LHCN-M2 (cell line): ENCODE measurements at places on chromosomes 11 and 22.

DNA sequence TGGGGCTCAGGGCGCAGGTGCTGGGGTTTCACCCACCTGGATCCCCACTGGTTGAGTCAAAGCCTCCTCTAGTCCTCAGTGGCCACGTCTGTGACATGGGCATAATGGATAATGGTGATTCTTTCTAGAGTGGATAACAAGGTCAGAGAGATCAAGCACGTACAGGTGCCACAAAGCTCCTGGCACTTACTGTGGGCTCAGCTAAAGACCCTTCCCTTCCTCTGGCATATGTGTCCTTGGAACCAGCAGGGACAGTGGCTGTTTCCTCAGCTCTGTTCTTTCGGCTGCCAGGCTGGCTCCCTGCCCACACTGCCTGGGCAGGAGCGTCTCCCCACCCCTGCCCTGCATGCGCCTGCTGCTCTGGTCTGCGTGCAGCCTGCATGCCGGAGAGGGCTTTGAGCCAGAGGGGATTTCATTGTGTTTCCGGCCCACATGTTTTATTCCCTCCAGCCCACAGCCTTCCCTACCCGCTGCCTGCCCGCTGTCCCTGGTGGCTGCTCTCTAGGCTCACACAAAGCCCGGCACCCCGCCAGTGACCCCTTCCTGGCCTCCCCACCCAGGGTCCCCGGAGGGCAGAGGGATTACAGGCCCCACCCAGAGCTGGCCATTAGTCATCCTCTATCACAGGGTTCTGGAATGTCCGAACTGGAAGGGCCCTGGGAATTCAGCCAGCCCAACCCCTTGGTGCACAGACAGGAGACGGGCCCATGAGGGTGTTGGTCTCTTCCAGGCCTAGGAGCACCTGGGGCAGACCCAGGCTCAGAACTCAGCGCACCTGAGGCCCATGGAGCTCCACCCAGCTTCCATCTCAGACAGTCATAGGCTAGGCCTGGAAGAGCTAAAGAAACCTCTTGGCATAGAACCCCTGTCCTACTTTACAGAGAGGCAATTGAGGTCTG is 55.3 kb upstream of the GCAT start:
- DNase-seq: peak; percentile 99

- DNase-seq: no peak
Measured at GRCh38 chr22:38189104-38189503, 7.5 kb upstream of the PLA2G6 start.

GRCh38 chr11:64489831-64490441 is 101.1 kb upstream of the SLC22A12 start:
- DNase-seq: peak; percentile 25

DNA sequence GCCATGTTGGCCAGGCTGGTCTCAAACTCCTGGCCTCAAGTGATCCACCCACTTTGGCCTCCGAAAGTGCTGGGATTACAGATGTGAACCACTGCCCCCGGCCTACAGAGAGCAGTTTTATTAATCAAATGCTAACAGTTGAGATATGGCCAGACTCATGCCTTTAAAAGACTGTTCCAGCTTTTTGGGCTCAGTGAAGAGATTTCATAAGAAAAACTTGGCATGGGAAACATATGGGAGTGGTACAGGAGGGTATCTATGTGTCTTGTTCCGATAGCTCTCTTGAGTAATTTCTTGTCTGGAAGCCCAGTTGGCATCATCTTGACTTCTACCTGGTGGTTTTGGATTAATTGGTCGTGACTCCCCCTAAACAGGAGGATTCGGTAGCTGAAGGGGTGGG is 8.2 kb upstream of the SLC37A4 start:
- DNase-seq: no peak

GRCh38 chr11:99246199-99246598 is 225.4 kb downstream of the CNTN5 start:
- no peak for DNase-seq

- DNase-seq: peak; percentile 90
Measured at GRCh38 chr22:35380537-35381423, at the start of gene HMOX1. HMOX1 (plus strand) TSS chr22:35381096; CDS start chr22:35381174, 78 bp downstream.

GRCh38 chr11:45369313-45369712 is 83.2 kb upstream of the SYT13 start:
- no peak for DNase-seq

DNA sequence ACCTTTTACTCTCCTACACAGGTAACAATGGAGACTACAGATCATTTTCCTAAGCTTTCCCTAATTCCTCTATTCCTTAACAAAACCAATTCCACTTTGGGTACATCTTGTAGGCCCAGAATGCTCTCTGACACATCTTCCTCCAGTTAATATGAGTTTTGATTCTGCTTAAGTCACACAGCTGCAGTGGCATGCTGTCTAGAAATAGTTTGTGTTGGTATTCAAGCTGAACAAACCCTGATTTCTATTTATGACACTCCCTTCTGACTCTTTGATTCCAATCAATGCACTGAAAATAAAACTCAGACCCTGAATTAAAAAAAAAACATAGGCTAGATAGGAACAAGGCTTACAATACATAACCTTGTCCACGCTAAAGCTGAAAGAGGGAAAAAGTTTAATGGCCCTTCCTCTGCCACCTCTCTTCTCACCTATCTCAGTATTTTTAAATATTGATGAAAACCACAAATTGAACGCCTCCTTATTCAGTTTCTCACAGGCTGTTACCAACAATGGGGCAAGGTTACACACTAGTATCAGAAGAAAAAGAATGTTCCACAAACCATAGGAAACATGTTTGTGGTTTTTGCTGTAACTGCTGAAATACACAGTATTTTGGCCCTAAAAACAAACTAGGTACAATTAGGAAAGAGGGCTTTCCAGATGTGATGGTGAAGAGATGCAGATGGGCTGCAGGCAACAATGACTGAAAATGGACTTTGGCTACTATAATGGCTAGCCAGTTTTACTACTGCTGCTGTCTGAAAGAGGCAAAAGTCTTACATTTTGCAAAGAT is 35.7 kb upstream of the GAB2 start:
- DNase-seq: no peak

- no peak for DNase-seq
Measured at GRCh38 chr22:30556388-30556787, 9.8 kb upstream of the SEC14L6 start.

GRCh38 chr22:42561856-42562255 is 8.1 kb downstream of the SERHL2 start:
- DNase-seq: no peak

DNA sequence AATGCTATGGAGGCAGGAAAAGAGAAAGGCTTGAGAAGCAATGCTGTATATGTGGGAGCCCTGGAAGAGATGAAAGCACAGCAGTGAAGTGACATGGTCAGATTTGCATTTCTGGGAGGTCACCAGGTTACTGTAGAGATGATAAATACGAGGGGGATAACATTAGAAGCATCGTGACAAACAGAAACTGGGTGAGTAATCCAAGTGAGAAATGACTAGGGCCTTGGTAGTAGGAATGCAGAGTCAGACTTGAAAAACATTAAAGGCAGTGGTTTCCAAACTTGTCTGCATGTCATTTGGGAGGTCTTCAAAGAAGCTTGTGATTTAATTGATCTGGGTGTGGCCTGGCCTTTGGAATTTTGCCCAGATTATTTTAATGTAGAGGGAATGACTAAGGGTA is 43.9 kb downstream of the CCDC34 start:
- DNase-seq: peak; percentile 79

DNA sequence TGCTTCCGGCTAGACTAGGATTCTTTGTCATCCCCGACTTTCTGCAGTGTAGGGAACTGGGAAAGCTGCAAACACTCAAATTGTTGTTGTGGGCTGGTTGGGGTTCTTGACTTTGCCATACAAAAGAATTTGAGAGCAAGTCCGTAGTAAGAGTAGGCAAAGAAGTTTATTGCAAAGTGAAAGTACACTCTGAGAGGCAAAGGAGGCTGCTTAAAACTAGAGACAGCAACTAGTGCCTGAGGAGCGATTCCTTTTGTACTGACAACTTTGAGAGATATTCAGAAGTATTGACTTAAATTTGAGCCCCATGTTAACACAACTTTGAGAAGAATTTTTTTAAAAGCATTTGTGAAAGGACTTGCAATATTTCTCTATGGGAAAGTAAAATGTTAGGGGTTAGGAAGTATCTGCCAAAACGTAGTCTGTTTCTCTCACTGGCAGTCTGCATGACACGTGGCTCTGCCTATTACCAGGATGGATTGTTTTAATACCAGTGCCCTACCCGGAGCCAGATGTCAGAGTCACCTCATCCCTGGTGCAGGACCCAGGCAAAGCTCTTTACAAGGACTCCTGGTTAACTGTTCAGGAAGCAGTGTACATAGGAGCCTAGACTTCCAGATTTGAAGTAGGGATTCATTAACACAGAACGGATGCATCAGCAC is 85.0 kb upstream of the CLPB start:
- peak; percentile 29 for DNase-seq

DNA sequence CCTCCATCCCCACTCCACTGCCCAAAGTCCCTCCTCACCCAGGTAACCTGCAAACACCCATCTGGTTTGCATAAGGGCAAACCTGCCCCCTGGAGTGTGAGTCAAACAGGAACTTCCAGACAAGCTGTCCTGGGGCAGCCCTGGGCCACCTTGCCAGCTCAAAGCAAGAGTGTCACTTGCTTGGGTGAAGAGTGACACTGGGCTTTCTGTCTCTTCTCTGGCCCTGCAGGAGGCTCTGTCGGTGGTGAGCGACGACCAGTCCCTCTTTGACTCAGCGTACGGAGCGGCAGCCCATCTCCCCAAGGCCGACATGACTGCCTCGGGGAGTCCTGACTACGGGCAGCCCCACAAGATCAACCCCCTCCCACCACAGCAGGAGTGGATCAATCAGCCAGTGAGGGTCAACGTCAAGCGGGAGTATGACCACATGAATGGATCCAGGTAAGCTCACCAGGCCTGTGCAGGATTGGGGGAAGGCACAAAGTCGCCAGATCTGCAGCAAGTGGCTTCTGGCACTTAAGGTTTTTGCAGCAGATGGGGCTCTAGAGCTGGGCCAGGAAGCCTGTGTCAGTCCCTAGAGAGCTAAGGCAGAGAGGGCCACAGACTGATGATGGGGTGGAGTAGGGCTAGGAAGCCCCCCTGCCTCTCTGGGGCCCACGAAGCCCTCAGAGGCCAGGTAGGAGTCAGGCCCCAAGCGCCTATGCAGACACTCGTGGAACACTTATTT is 64.2 kb downstream of the FLI1 start:
- DNase-seq: no peak

- DNase-seq: no peak
Measured at GRCh38 chr11:103648670-103649400, 387.6 kb upstream of the DDI1 start.

- DNase-seq: no peak
Measured at GRCh38 chr22:44455151-44455962, 42.7 kb downstream of the RTL6 start.

DNA sequence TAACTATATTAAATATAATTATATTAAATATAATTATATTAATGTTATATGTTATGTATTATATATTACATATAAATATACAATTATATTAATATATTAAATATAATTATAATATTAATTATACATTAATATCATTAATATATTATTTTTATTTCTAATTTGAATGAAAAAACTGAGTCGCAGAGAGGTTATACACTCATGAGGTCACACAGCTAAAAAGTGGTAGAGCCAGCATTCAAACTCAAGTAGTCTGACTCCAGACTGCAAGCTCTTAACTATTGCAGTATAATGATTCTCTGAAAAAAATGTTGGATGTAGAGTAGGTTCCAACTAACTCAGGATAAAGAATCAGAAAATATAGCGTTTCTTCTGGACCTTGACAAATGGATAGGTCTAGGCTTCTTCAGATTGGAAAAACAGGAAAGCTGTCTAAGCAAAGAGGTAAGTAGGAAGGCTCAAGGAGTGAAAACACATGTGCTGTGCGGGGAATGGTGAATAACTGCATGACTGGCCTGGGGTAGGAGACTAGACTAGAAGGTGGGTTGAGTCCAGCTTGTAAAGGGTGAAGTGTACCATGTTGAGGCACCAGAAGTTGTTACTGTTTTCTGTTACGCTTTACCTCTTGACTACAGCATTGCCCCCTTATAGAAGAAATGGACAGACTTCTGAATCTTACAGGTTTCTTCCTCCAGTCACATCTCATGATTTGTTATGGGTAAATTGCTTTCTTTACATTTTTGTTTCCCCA is 80.3 kb downstream of the TRIM44 start:
- DNase-seq: no peak

GRCh38 chr11:119989159-119989821 is 148.6 kb downstream of the TRIM29 start:
- no peak for DNase-seq

DNA sequence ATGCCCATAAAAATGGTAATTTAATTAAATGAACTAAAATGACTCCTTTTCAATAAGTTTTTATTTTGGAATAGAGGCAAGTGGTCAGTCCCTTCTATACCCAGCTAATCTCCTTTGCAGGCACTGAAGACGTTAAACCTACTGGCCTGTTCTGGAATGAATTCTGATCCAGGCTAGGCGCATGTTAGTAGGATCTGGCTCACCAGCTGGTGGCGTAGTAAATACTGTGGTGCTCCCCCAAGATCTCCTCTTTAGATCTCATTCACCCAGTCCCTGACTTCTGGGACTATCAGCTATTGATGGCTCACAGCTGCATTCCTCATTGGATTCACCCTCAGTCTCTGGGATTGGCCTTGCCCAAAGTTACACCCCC is 173.7 kb upstream of the DDI1 start:
- no peak for DNase-seq

GRCh38 chr11:35629511-35629910 is 11.3 kb downstream of the FJX1 start:
- DNase-seq: no peak

DNA sequence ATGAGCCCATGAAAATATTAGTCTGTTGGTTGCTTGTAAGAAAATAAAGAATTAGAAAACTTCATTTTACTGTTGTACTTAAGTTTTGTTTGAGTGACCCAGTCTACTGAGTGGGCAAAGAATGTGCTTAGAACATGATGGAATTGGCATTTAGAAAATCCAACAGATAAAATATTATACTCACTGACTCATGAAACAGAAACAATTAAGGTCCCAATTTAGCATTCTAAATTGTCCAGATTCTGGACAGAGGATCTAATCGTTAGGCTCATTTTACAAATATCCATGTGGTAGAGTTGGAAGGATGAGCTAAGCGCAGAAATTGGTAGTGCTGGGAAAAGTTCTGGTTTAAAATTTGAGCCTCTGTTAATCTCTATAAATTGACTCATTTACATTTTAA is 45.4 kb downstream of the METTL15 start:
- DNase-seq: no peak

- DNase-seq: no peak
Measured at GRCh38 chr22:23833911-23834317, 4.9 kb downstream of the DERL3 start.
